Pancreas (tissue), 10 donors: ENCODE measurements at places on chromosomes 16 and 17.

GRCh38 chr17:30249460-30249859 is 14.0 kb upstream of the SLC6A4 start:
- DNase-seq: no peak

DNA sequence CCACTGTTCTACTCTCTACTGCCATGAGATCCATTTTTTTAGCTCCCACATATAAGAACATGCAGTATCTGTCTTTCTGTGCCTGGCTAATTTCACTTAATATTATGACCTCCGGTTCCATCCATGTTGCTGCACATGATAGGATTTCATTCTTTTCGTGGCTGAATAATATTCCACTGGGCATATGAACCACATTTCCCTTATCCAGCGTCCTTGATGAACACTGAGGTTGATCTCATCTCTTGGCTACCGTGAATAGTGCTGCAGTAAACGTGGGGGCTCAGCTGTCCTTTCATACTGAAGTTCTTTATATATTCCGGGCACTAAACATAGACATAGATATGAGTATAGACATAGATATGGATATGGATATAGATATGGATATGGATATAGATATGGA is 109.3 kb upstream of the TNRC6C start:
- DNase-seq: no peak

DNA sequence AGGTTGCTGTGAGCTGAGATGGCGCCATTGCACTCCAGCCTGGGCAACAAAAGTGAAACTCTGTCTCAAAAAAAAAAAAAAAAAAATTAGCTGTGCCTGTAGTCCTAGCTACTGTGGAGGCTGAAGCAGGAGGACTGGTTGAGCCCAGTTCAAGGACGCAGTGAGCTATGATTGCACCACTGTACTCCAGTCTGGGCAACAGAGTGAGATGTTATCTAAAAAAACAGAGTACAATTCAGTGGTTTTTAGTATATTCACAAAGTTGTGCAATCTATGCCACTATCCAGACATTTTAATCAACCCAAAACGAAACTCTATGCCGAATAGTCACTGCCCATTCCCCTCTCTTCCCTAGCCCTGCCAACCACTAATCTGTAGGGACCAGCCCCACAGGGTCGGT is 25.1 kb downstream of the C16orf54 start:
- no peak for DNase-seq

- no peak for DNase-seq
Observed at GRCh38 chr16:81786321-81786720, 7.2 kb downstream of the PLCG2 start.

GRCh38 chr16:57318240-57318970 is 33.9 kb upstream of the PLLP start:
- no peak for DNase-seq
